ENCODE measurements at places on chromosomes 3 and 15.

DNA sequence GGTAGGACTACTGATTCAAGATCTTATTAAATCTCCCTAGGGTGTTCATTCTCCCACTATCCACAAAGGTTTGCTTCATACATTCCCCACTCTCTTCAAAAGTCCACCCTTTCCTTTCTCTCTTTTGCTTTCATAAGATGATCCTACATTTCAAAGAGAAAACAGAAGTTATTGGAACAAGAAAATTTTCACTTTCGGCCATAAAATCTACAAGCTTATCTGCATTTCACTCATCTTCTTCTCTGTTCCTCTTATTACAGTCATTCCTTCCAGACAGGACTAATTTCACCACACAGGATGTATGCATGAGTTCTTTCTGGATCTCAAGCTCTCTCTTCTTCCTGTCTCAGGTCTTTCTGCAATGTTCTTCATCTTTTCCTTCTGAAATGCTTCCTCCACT lies 238.7 kb downstream of the ISL2 start:
- no peak for DNase-seq

GRCh38 chr3:114022145-114022802 lies 34.1 kb downstream of the CCDC191 start:
- no peak for DNase-seq

GRCh38 chr15:38514601-38515000 lies 50.0 kb downstream of the RASGRP1 start:
- DNase-seq: no peak

DNA sequence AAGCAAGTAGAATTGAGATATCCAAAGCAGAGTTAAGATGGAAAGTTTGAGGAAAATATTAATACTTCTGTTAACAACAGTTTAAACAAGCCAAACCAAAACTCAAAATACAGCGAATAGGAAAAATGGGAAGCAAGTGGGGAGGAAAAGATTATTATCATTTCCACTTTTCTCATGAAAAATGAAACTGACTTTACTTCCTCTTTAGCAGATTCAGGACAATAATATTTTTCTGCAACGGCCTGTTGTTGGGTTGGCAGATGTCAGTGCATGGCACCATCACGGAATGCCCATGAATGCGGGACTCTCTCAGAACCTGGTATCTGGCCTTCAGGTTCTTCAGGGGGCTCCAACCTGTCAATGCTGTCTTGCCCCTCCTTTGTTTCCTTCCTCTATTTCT lies 11.1 kb downstream of the ANKUB1 start:
- DNase-seq: no peak

DNA sequence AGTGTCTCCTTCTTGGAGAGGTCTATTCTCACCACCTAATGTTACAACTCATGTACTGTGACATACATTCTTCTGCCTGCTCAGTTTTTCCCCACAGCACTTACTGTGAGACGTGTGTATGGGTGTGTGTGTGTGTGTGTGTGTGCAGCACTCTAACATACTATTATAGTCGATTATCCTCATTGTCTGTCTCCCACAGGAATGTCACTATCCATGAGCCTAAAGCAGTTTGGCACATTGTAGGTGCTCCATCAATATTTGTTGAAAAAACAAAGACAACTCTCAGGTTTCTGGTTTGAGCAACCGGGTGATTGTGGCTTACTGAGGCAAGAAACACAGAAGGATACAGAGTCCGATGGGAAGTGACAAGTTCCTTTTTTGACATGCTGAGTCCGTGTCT lies 8.6 kb upstream of the ZNF148 start:
- no peak for DNase-seq

- DNase-seq: no peak
Measured at GRCh38 chr15:33915571-33916407, 52.5 kb upstream of the CHRM5 start.

All from stromal cell of bone marrow (primary cell).